Upper lobe of left lung (tissue), 6 donors: ENCODE measurements at places on chromosomes 4 and X. TPM values are rescaled to one million over a fixed set of nuclear protein-coding genes. Genes with fewer than 3 reads are reported as not detected.

Gene VCX
- total RNA-seq: not detected

Gene BEND4
- total RNA-seq: 0.97 TPM

Gene UXT
- 23.0 TPM for total RNA-seq

Gene BEND2
- 0.15 TPM for total RNA-seq

Gene TLL1
- 2.3 TPM for total RNA-seq

Gene UBE2D3
- total RNA-seq: 376 TPM

Gene SERPINA7
- total RNA-seq: not detected

Gene GAB3
- total RNA-seq: 10.2 TPM

Gene PITX2
- not detected for total RNA-seq

Gene ARMCX1
- 16.8 TPM for total RNA-seq

- H3K27me3 ChIP-seq: no peaks in the 10 kb centered on the region
- H3K4me1 ChIP-seq: peaks cover 37% of the 10 kb centered on the region
- H3K4me3 ChIP-seq: peak overlapping the region; percentile 49
- no peak overlapping the region for H3K27ac ChIP-seq
Measured at GRCh38 chr4:680928-681645, 6.7 kb downstream of the MYL5 start.

- H3K4me3 ChIP-seq: peak overlapping the region; percentile 58
- peak; percentile 33 for DNase-seq
- peaks cover 21% of the 10 kb centered on the region for H3K4me1 ChIP-seq
- peak overlapping the region; percentile 77 for H3K27ac ChIP-seq
Measured at GRCh38 chr4:118351851-118352827, 664 bp downstream of the PRSS12 start.

- no peak overlapping the region for H3K27ac ChIP-seq
- no peaks in the 10 kb centered on the region for H3K27me3 ChIP-seq
- H3K4me3 ChIP-seq: no peak overlapping the region
Measured at GRCh38 chr4:15676039-15676438, 5.6 kb upstream of the FAM200B start.

DNA sequence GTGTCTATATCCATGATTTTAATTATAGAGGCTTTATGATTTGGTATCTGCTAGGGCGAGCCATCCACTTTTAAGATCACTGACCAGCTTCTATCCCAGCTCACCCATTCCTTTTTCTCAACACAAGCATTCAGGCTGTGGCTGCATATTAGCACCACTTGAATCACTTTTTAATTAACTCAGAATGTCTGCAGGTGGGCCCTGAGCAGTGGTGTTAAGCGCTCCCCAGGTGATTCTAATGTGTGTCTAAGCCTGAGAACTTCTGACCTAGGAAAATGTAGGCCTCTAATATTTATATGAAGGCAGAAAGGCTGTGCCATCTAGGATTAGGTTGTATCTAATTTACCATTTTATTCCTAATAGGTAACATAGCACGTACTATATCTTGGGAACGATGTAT lies 19.8 kb upstream of the QRFPR start:
- no peaks in the 10 kb centered on the region for H3K27me3 ChIP-seq
- no peak for DNase-seq
- no peaks in the 10 kb centered on the region for H3K36me3 ChIP-seq

- no peaks in the 10 kb centered on the region for H3K27me3 ChIP-seq
- no peak overlapping the region for H3K27ac ChIP-seq
- no peaks in the 10 kb centered on the region for H3K4me1 ChIP-seq
- H3K4me3 ChIP-seq: no peak overlapping the region
Measured at GRCh38 chrX:111868726-111869638, 7.0 kb upstream of the TRPC5OS start.

DNA sequence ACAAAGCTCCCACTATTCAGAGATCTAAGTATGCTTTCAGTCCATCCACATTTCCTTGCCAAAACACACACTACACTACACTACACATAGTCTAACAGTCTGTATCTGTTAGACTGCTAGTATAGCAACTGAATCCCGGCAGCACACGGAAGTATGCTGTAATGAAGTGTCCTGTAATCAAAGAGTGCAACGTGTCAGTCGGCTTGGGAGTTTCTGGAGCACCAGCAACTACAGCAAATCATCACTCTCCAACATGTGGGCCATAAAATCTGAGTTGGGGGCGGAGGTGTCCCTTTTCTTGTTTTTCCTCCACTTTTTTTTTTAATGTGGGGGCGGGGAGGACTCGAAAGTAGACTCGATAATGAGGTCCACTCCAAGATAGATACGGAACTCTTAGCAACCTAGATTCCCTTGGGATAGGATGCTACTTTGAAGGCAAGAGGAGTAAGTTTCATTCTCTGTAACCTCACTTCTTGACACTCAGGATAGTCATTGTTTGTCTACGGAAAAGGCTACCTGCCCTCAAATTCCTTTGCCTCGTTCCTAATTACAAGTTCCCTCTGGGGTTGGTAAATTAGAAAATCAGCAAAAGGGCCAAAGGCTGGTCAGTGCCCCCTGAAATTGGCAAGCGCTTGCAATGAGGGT lies 722 bp downstream of the SLC10A7 start:
- no peak for DNase-seq
- H3K4me3 ChIP-seq: peak overlapping the region; percentile 73
- H3K4me1 ChIP-seq: peaks cover 21% of the 10 kb centered on the region
- H3K27me3 ChIP-seq: no peaks in the 10 kb centered on the region

DNA sequence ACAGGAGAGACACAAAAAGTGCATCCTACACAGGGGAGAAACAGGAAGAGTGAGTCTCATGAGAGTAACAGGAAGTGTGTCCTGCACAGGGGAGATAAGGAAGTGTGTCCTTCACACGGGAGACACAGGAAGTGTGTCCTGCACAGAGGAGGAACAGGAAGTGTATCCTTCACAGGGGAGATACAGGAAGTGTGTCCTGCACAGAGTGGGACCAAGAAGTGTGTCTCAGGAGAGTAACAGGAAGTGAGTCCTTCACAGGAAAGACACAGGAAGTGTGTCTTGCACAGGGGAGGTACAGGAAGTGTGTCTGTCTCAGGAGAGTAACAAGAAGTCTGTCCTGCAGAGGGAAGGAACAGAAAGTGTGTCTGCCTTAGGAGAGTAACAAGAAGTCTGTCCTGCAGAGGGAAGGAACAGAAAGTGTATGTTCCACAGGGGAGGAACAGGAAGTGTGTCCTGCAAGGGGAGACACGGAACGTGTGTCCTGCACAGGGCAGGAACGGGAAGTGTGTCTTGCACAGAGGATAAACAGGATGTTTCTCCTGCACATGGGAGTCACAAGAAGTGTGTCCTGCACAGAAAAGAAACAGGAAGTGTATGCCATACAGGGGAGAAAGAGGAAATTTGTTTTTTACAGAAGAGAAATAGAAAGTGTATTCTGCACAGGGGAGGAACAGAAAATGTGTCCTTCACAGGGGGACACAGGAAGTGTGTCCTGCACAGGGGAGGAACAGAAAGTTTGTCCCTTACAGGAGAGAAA lies 102.0 kb downstream of the ARSF start:
- no peaks in the 10 kb centered on the region for H3K36me3 ChIP-seq
- no peaks in the 10 kb centered on the region for H3K27me3 ChIP-seq
- no peak overlapping the region for H3K4me3 ChIP-seq
- DNase-seq: no peak
- H3K4me1 ChIP-seq: no peaks in the 10 kb centered on the region

DNA sequence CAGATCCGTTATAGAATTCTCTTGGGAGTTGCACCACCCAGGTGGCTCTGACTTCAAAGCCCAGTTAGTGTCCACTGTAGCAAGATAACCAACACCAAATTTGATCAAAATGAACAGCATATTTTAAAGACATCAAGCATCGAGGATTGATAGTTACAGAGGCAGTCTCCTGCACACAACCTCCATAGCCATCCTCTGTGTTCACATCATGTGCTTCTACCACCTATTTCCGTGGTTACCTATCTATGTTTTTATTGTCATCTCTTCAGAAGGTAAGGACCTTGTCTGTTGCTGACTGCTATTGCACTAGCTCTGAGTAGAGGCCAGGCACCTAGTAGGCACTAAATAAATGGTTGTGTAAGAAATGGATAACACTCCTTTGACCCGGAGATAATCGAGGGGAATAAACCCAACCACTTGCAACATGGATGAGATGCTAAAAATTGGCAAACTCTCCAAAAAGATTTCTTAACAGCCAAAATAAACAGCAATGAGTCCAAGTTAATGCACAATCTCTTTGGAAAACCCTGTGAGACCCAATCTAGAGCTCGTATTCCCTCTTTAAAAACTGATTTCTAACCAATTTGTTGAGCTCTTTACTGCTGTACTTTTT lies 14.7 kb upstream of the C1QTNF7 start:
- DNase-seq: no peak
- peaks cover 16% of the 10 kb centered on the region for H3K4me1 ChIP-seq
- no peaks in the 10 kb centered on the region for H3K36me3 ChIP-seq
- no peaks in the 10 kb centered on the region for H3K27me3 ChIP-seq
- no peak overlapping the region for H3K4me3 ChIP-seq

- no peak overlapping the region for H3K27ac ChIP-seq
- no peaks in the 10 kb centered on the region for H3K27me3 ChIP-seq
- DNase-seq: no peak
- H3K36me3 ChIP-seq: no peaks in the 10 kb centered on the region
- H3K4me3 ChIP-seq: peak overlapping the region; percentile 35
- H3K4me1 ChIP-seq: peaks cover 4% of the 10 kb centered on the region
Measured at GRCh38 chr4:113146876-113147358, 97.5 kb downstream of the ANK2 start.

GRCh38 chr4:98663226-98664006 lies 5.0 kb upstream of the TSPAN5 start:
- H3K4me1 ChIP-seq: peaks cover 13% of the 10 kb centered on the region
- H3K36me3 ChIP-seq: no peaks in the 10 kb centered on the region
- DNase-seq: no peak
- no peak overlapping the region for H3K4me3 ChIP-seq

GRCh38 chrX:97389761-97390192 lies 506.1 kb downstream of the RPA4 start:
- no peaks in the 10 kb centered on the region for H3K36me3 ChIP-seq
- no peak overlapping the region for H3K27ac ChIP-seq
- no peaks in the 10 kb centered on the region for H3K27me3 ChIP-seq
- DNase-seq: no peak
- H3K4me3 ChIP-seq: no peak overlapping the region
- no peaks in the 10 kb centered on the region for H3K4me1 ChIP-seq

GRCh38 chr4:97238956-97239666 lies 904.2 kb downstream of the STPG2 start:
- H3K4me3 ChIP-seq: no peak overlapping the region
- no peak overlapping the region for H3K27ac ChIP-seq
- no peaks in the 10 kb centered on the region for H3K27me3 ChIP-seq
- no peaks in the 10 kb centered on the region for H3K36me3 ChIP-seq

- no peaks in the 10 kb centered on the region for H3K36me3 ChIP-seq
- H3K27ac ChIP-seq: no peak overlapping the region
- no peak overlapping the region for H3K4me3 ChIP-seq
- no peak for DNase-seq
- no peaks in the 10 kb centered on the region for H3K27me3 ChIP-seq
- no peaks in the 10 kb centered on the region for H3K4me1 ChIP-seq
Measured at GRCh38 chr4:161816958-161817357, 346.8 kb downstream of the FSTL5 start.

DNA sequence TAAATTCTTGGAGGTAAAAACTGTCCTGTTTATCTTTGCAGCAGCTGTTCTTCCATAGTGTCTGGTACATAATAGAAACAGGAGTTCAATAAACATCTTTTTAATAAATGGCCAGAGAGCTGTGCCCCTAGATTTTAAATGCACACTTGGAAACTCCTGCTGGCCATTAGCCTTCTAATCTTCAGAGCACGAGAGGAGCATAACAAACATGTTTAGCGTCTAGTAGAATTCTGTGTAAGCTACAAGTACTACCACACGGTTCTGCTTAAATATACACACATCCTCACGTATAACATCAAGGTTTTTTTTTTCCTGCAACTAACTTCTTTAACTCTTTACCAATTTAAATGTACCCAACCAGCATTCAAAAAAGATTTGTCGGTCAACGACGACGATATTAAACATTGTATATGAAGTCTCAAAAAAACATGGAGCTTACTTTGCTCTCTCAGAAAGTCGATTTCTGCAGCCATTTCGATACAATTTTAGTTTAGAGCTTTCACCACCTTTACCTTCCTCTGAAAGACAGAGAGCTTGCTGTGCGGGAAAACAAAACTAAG lies 628 bp downstream of the SCLT1 start:
- H3K4me3 ChIP-seq: peak overlapping the region; percentile 75
- H3K36me3 ChIP-seq: no peaks in the 10 kb centered on the region
- H3K4me1 ChIP-seq: peaks cover 24% of the 10 kb centered on the region
- H3K27me3 ChIP-seq: no peaks in the 10 kb centered on the region

DNA sequence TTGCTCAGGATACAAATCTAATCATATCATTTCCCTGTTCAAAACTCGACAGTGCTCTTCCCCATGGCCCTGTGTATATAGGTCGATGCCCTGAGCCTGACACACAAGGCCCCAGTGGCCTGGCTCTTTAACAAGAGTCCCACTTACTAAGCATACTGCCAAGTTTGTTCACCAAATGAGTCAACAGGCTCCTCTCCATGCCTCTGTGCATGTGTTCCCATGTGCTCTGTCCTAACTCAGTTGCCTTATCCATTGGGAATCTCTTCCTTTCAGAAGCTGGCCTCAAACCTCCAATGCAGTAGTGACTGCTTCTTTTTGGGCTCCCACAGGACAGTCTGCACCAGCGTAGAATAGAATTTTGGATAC lies 18.9 kb upstream of the CXCR3 start:
- H3K4me3 ChIP-seq: no peak overlapping the region
- no peaks in the 10 kb centered on the region for H3K4me1 ChIP-seq
- no peak overlapping the region for H3K27ac ChIP-seq
- no peaks in the 10 kb centered on the region for H3K36me3 ChIP-seq
- no peaks in the 10 kb centered on the region for H3K27me3 ChIP-seq

- no peak overlapping the region for H3K4me3 ChIP-seq
- DNase-seq: no peak
- H3K27ac ChIP-seq: no peak overlapping the region
Measured at GRCh38 chrX:83416273-83416672, 91.8 kb upstream of the POU3F4 start.

DNA sequence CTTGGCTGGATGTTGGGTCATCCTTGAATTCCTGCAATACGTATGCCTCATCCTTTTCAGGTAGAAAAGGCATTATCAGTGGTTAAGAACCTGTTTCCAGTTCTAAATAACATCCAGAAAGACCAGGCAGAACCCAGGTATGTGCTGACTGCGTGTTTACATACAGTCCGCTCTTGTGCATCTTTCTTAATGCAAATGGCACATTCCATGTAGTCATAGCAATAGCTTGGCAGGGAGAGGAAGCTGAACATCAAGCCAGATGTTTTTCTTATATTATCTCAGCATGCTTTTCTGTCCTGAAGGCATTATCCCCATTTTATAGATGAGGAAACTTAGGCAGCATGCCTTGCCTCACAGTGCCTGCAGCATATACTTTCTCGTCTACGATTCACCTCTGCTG lies 2.1 kb downstream of the DCLK2 start:
- peaks cover 11% of the 10 kb centered on the region for H3K4me1 ChIP-seq
- H3K27me3 ChIP-seq: no peaks in the 10 kb centered on the region
- no peak for DNase-seq
- H3K27ac ChIP-seq: no peak overlapping the region
- H3K4me3 ChIP-seq: no peak overlapping the region
- no peaks in the 10 kb centered on the region for H3K36me3 ChIP-seq

- H3K4me3 ChIP-seq: no peak overlapping the region
- H3K27me3 ChIP-seq: no peaks in the 10 kb centered on the region
- H3K36me3 ChIP-seq: no peaks in the 10 kb centered on the region
Measured at GRCh38 chr4:23245203-23245832, 552.6 kb downstream of the GBA3 start.
